ENCODE measurements at places on chromosomes 2 and 18.

DNA sequence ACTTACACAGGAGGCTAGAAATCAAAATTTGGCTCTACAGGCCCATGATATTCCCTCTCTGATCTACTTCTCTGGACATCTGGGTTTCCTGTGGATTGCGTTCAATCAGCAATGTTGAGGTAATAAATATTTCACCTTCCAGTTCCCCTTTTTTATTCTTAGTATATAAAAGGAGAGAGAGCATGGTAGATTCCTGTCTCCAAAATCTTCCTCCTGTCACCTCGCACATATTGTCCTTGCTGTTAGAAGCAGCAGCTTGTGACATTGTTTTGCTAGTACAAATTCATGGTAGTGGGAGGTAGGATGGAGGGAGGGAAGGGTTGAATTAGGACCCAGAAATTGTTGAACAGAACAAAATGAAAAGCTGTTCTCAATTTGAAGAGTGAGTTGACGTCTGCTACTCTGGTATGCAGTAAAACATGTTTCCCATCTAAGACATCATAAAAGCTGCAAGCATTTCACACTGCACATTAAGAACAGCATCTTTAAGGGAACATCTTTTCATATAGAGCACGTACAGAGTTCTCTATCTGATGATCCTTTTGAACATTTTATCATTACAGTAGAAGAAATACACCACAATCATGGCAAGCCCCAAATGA lies 156.4 kb downstream of the RDH14 start:
- DNase-seq, result no peak

DNA sequence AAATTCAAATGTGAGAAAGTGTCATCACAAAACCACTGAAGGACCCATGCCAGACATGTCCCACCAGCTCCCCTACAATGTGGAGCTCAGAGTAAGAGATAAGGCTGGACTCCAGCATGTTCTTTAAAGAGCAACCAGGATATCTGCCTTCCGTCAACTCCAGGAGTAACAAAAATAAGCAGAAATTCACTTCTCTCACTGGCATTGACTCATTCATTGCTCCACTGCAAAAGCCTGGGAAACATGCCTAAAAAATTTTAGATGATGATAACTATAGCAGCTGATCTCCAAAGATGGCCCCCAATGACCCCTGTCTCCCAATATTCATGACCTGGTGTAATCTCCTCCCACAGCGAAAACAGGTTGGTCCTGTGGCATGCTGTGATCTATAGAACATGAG lies 314.5 kb downstream of the NCKAP5 start:
- no peak for DNase-seq

- no peak for DNase-seq
These were observed 262.9 kb downstream of the C1D start for GRCh38 chr2:67799886-67800285.

GRCh38 chr18:69383186-69383585 lies 17.5 kb upstream of the DOK6 start:
- DNase-seq, result no peak

GRCh38 chr2:238996331-238997136 lies 148.6 kb downstream of the TWIST2 start:
- DNase-seq, result no peak

GRCh38 chr2:82636402-82637020 lies 1822.6 kb downstream of the SUCLG1 start:
- DNase-seq, result no peak

DNA sequence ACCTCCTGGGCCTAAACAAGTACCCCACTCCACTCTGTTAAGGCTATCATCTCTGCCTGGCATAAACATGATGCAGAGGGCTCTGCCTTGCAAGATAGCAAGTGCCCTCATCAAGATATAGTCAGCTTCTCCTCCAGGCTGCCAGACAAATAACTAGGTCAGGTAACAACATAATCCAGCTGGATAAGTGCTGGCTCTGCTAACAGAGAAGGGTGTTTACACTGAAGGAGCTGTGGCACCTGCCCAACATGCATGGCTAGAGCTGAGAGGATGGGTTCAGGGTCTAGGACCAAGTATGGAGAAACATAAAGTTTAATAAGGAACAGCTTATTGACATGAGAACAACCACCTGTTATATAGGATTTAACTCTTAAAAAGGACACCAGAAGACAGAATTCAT lies 42.8 kb downstream of the DLGAP1 start:
- no peak for DNase-seq

GRCh38 chr2:181697126-181697525 lies 16.8 kb upstream of the NEUROD1 start:
- no peak for DNase-seq

GRCh38 chr2:43165378-43166069 lies 60.9 kb downstream of the ZFP36L2 start:
- no peak for DNase-seq

- DNase-seq, result no peak
These were observed 586.7 kb downstream of the CCDC85A start for GRCh38 chr2:56770490-56770889.

- no peak for DNase-seq
These were observed 185.5 kb upstream of the CYRIA start for GRCh38 chr2:16851126-16851525.

DNA sequence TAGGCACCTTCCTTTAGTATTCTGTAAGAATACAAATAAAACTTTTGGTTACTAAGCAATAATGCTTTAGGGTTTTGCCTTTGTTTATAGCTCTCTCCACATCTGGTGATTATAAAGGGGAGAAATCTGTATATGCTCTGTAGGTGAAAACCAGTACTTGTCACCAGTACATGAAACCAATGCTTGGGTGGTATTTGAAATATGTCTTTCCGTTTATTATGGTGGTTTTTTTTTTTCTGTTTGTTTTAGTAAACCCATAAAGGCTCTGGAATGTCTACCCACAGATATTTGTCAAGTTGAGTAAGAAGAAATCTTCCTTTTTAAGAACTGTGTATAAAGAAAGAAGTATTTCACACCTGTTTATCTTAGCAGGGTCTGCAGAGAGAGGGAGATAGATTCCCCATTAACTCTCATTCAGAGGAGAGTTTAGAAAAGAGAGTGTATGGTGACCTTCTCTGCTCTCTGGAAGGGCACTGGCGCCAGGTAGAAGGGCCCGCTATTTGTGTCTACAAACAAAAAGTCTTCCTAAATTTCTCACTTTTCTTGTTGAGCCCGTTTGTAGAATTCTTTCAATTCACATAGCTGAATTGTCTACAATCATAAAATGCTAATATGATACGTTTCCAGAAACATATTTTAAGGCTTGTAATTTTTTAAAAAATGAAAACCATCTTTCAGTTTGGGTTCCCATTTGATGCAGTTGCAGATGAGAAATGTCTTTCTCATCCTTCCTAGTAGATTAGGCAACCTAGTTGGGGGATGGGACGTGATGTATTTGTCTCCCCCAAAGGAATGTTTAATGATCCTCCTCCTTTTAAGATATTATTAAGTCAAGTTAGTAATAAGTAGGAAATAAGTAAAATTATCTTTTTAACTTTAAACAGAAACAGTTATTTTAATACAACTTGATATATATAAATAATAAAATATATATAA lies 33.9 kb downstream of the MAP3K20 start:
- no peak for DNase-seq

DNA sequence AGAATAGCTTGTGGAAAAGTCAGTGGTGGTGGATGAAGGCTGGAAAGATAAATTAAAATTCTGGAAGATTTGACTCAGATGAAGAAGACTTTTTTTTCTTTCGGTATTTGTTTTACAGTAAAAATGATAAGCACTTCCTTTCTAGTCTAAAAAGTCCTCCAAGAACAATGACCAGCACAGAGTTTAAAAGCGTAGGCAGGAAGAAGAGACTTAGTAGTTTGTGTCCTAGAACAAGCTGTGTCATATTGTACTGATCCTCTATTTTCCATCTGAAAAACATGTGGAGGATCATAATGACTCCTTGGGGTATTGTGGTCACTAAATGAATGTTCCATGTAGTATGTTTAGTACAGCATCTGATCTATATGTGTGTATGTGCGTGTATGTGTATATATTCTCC lies 132.4 kb upstream of the FSHR start:
- no peak for DNase-seq

- no peak for DNase-seq
These were observed 56.2 kb downstream of the GFPT1 start for GRCh38 chr2:69330781-69331180.

GRCh38 chr2:155830817-155831579 lies 501.5 kb downstream of the NR4A2 start:
- DNase-seq, result no peak

Data from NCI-H2107 (cell line).